Epithelial cell of umbilical artery (primary cell): ENCODE measurements at places on chromosomes 4 and X. TPM values are rescaled to one million over a fixed set of nuclear protein-coding genes. Genes with fewer than 3 reads are reported as not detected.

DMRTC1B gene
- total RNA-seq: not detected in 2 replicates

GCNA gene
- 0.97 and 2.0 TPM in 2 replicates for total RNA-seq

OTC gene
- 0.15 TPM in 1 of 2 replicates, not detected in the other for total RNA-seq

ETDA gene
- not detected in 2 replicates for total RNA-seq

WDR19 gene
- total RNA-seq: 18.2 and 22.0 TPM in 2 replicates

HOPX gene
- total RNA-seq: 32.8 and 33.9 TPM in 2 replicates

TIMP1 gene
- 35.4 and 40.6 TPM in 2 replicates for total RNA-seq

LRP2BP gene
- total RNA-seq: 0.32 and 0.61 TPM in 2 replicates

SLC10A3 gene
- 8.4 and 10.6 TPM in 2 replicates for total RNA-seq

CLDN34 gene
- not detected in 2 replicates for total RNA-seq

DCX gene
- not detected in 2 replicates for total RNA-seq

STOX2 gene
- under 0.01 TPM in 2 replicates for total RNA-seq

TRPC3 gene
- not detected in 2 replicates for total RNA-seq

KIAA1210 gene
- not detected in 2 replicates for total RNA-seq

DMRTC1 gene
- not detected in 2 replicates for total RNA-seq

DKK2 gene
- 2.3 and 2.4 TPM in 2 replicates for total RNA-seq

TLR1 gene
- total RNA-seq: 3.2 and 5.2 TPM in 2 replicates

SCML2 gene
- 0.97 and 2.3 TPM in 2 replicates for total RNA-seq

CTAG2 gene
- not detected in 2 replicates for total RNA-seq

NR3C2 gene
- total RNA-seq: 4.1 and 4.2 TPM in 2 replicates

TNMD gene
- total RNA-seq: not detected in 2 replicates

PLXNA3 gene
- 3.6 and 9.7 TPM in 2 replicates for total RNA-seq

PLK4 gene
- total RNA-seq: 15.6 and 21.1 TPM in 2 replicates

UGT2B17 gene
- total RNA-seq: not detected in 2 replicates

AIFM1 gene
- 27.6 and 35.3 TPM in 2 replicates for total RNA-seq

SPACA5 gene
- not detected in 2 replicates for total RNA-seq

NAP1L2 gene
- total RNA-seq: 0.65 and 1.4 TPM in 2 replicates

PFKFB1 gene
- under 0.01 TPM in 1 of 2 replicates, not detected in the other for total RNA-seq

TDO2 gene
- 0.30 TPM in 1 of 2 replicates, not detected in the other for total RNA-seq

DIPK2B gene
- total RNA-seq: 38.1 and 42.9 TPM in 2 replicates

AGTR2 gene
- not detected in 2 replicates for total RNA-seq

CLTRN gene
- total RNA-seq: not detected in 2 replicates

DCAF4L1 gene
- under 0.01 and 0.15 TPM in 2 replicates for total RNA-seq

CCDC110 gene
- under 0.01 and 0.46 TPM in 2 replicates for total RNA-seq

TRIM61 gene
- total RNA-seq: under 0.01 TPM in 1 of 2 replicates, not detected in the other

PARM1 gene
- total RNA-seq: not detected in 2 replicates

FABP2 gene
- not detected in 2 replicates for total RNA-seq

L1CAM gene
- not detected in 2 replicates for total RNA-seq

NUDT10 gene
- 0.46 and 1.6 TPM in 2 replicates for total RNA-seq

SPIN2A gene
- total RNA-seq: not detected in 2 replicates

RENBP gene
- total RNA-seq: 1.9 and 7.9 TPM in 2 replicates

REELD1 gene
- not detected in 2 replicates for total RNA-seq

CASP6 gene
- total RNA-seq: 68.9 and 79.0 TPM in 2 replicates

MGAT4D gene
- not detected in 2 replicates for total RNA-seq

WAS gene
- total RNA-seq: 0.46 TPM in 1 of 2 replicates, not detected in the other
